GM23338 (cell line): ENCODE measurements at places on chromosomes 5 and 9. TPM values are rescaled to one million over a fixed set of nuclear protein-coding genes. Genes with fewer than 3 reads are reported as not detected.
A peak's percentile ranks its signal among the peaks of the same experiment; 100 is the strongest.

DNA sequence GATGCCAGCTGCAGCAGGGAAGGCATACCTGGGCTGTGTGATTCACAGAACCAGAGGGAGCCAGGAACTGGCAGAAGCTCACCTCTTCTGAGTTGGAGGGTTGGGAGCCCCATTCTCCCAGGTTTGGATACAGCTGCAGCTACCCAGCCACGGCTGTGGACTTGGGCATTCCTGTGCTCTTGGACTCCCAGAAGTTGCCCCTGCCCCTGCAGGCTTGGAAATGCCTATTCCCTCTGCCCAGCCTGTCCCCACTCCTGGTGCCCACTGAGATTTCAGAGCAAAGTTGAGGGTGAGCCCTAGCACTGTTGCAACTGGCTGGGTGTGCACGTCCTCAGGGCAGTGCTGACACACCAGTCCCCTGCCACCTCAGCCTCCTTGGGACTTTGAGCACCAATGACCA is 489.7 kb downstream of the SLCO4C1 start:
- no peak overlapping the region for H3K27ac ChIP-seq
- no peaks in the 10 kb centered on the region for H3K4me1 ChIP-seq

Gene CFAP77
- 0.94 and 1.3 TPM in 2 replicates for polyA plus RNA-seq

Gene SURF4
- 66.3 and 67.7 TPM in 2 replicates for polyA plus RNA-seq

Gene TAL2
- polyA plus RNA-seq = 0.37 and 0.79 TPM in 2 replicates

DNA sequence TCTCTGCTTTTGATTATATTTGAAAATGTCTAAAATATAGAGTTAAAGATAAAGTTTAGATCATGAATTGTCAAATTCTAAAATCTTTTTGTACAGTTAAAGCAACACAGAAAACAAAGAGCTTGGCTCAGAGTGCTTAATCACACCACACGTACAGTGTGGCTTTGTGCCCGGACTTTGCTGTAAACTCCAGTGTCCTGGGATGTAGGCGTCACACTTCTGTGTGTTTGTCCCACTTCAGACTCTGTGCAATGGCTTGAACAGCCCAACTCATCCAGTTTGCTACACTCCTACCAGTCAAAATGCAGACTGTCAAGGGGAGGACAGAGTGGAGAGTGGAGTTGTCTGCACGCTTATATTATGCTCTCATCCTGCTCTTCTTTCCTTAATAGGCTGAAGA is 45.3 kb downstream of the SMARCA2 start:
- H3K4me3 ChIP-seq = no peak overlapping the region
- H3K4me1 ChIP-seq = no peaks in the 10 kb centered on the region
- no peaks in the 10 kb centered on the region for H3K27me3 ChIP-seq
- no peak overlapping the region for H3K27ac ChIP-seq
- no peaks in the 10 kb centered on the region for H3K36me3 ChIP-seq
- DNase-seq = no peak

DNA sequence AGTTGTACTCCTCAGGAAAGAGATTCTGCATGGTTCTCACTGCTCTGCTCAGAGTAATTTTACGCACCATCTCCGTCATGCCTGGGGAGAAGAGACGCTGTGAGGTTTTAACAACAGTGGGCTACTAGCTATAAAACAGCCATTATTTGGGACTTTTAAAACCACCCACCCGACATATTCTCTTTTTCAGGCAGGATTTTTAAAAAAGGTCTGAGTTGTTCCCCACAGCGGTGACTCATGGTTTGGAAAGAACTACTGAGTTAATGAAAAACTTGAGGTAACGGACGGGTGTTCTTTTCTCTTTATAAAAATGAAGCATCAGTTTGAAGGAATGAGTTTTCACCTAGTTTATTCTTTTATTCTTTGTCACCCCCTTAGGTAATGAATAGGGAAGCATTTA is 61.3 kb downstream of the TTLL11 start:
- H3K27me3 ChIP-seq = no peaks in the 10 kb centered on the region
- peaks cover 1% of the 10 kb centered on the region; the same call in 1 of the 2 replicates for H3K4me1 ChIP-seq
- no peak overlapping the region for H3K27ac ChIP-seq
- DNase-seq = no peak

- no peaks in the 10 kb centered on the region for H3K36me3 ChIP-seq
- no peaks in the 10 kb centered on the region for H3K27me3 ChIP-seq
- no peak overlapping the region for H3K27ac ChIP-seq
- H3K4me1 ChIP-seq = peaks cover 12% of the 10 kb centered on the region
- no peak overlapping the region for H3K4me3 ChIP-seq
Observed at GRCh38 chr9:517993-518392, 303.3 kb downstream of the DOCK8 start.

DNA sequence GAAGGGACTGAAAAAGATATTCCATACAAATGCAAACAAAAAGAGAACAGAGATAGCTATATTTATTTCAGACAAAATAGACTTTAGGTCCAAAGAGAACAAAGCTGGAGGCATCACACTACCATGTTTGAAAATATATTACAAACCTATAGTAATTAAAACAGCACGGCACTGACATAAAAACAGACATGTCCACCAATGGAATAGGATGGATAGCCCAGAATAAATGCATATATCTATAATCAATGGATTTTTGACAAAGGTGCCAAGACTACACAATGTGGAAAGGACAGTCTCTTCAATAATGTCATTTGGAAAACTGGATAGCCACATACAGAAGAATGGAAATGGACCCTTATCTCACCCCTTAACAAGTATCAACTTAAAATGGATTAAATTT is 10.2 kb downstream of the PRKAA1 start:
- H3K27ac ChIP-seq = no peak overlapping the region
- no peaks in the 10 kb centered on the region for H3K27me3 ChIP-seq
- no peaks in the 10 kb centered on the region; the same call in 1 of the 2 replicates for H3K36me3 ChIP-seq
- DNase-seq = no peak
- no peaks in the 10 kb centered on the region for H3K4me1 ChIP-seq
- no peak overlapping the region for H3K4me3 ChIP-seq

DNA sequence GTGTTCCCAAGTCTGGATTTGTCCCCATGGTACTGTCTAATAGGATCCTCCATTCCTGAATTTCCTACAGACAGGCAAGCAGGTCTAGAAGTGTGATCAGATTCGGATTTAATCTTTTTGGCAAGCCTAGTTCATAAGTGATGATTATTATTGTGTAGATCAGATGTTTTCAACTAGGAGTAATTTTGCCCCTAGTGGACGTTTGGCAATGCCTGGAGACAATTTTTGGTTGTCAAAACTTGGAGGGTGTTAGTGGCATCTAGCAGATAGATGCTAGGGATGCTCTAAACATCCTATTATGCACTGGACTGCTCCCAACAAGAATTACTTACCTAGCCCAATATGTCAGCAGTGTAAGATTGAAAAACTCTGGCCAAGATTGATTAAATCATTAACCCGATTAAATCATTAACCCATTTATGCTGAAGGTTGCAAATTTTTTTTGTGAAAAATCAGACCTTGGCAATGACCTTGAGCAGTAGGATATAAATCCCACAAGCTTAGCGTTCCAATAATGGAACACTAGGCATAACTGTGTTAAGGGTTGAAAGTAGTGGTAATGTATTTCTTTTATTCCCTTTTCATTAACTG is 28.2 kb downstream of the TCERG1 start:
- H3K27ac ChIP-seq = no peak overlapping the region
- peak; percentile 11 for DNase-seq
- no peaks in the 10 kb centered on the region for H3K4me1 ChIP-seq
- no peak overlapping the region for H3K4me3 ChIP-seq
- H3K36me3 ChIP-seq = peaks cover 34% of the 10 kb centered on the region

Gene RETREG1
- polyA plus RNA-seq = 3.6 and 3.8 TPM in 2 replicates

Gene CDH18
- polyA plus RNA-seq = 0.50 TPM in 1 of 2 replicates, not detected in the other

DNA sequence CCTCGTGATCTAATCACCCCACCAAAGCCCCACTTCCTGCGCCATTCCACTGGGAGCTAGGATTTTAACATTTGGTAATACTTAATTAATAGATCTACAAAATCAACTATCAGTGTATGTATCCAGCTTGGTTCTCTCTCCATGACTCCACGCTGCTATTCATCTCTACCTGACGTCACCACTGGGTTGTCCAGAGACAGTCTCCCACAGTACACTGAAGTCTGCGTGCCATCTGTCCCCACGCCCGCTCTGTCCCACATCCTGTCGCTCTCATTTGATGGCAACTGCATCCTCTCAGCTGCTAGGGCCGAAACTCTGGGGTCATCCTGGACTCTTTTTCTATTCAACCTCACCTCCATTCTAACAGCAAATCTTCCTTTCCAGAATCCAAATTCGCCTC is 53.2 kb downstream of the ANKRD33B start:
- DNase-seq = no peak
- no peaks in the 10 kb centered on the region for H3K36me3 ChIP-seq
- no peak overlapping the region for H3K4me3 ChIP-seq
- H3K27ac ChIP-seq = no peak overlapping the region

Gene CCDC112
- 38.7 and 48.2 TPM in 2 replicates for polyA plus RNA-seq

GRCh38 chr5:19975795-19976194 is 12.2 kb downstream of the CDH18 start:
- H3K4me1 ChIP-seq = no peaks in the 10 kb centered on the region
- no peak for DNase-seq
- H3K4me3 ChIP-seq = no peak overlapping the region
- H3K27ac ChIP-seq = no peak overlapping the region
- no peaks in the 10 kb centered on the region for H3K36me3 ChIP-seq

Gene SYK
- 1.5 and 2.2 TPM in 2 replicates for polyA plus RNA-seq

Gene IL13
- polyA plus RNA-seq = not detected in 2 replicates

Gene MARCOL
- polyA plus RNA-seq = not detected in 2 replicates

DNA sequence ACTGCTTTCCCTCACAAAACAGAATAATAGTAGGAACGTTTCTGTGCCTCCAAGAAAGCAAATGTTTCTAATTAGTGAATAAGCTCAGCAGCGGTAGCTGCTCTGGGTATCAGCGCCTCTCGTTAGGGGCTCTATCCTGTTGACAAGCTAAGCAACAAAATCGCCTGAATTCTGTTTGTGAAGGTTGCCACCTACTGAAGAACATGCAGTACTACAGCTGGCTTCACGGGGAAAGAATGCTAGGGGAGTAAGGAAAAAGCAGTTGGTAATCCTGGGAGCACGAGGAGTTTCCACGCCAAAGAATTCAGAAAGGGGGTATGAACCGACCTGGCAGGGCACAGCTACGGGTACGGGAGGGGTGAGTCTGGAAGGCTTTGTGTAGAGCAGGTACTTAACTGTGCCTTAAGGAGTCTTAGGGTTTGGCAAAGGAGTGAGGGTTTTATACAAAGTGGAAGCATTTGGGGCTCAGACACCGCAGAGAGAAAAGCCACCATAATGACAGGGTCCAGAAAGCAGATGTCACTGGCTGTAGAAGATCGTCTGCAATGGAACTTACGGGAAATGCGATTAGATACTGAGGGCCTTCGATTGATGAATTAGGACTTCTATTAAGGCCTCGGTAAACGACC is 171.7 kb downstream of the TTC39B start:
- DNase-seq = peak; percentile 95
- H3K27ac ChIP-seq = peak overlapping the region; percentile 48; the same call in 1 of the 2 replicates
- H3K36me3 ChIP-seq = no peaks in the 10 kb centered on the region
- H3K27me3 ChIP-seq = no peaks in the 10 kb centered on the region

DNA sequence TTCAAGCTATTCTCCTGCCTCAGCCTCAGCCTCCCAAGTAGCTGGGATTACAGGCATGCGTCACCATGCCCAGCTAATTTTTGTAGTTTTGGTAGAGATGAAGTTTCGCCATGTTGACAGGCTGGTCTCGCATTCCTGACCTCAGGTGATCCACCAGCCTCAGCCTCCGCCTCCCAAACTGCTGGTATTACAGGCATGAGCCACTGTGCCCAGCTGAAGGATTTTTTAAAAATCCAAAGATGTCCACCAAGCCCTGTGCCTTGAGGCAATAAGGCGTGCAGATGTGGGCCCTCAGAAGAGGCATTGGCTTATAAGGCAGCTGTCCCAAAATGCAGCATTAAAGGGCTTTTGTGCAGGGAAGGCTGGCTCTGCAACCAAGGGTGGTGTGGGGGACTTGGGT is 10.3 kb upstream of the ZFR start:
- H3K36me3 ChIP-seq = no peaks in the 10 kb centered on the region
- H3K27ac ChIP-seq = no peak overlapping the region
- no peaks in the 10 kb centered on the region for H3K27me3 ChIP-seq
- no peak for DNase-seq

- H3K27me3 ChIP-seq = no peaks in the 10 kb centered on the region
- H3K27ac ChIP-seq = no peak overlapping the region
- H3K4me1 ChIP-seq = no peaks in the 10 kb centered on the region; the same call in 1 of the 2 replicates
- no peak overlapping the region for H3K4me3 ChIP-seq
- DNase-seq = no peak
Observed at GRCh38 chr9:136953771-136954269, 1.7 kb downstream of the LCN12 start.

DNA sequence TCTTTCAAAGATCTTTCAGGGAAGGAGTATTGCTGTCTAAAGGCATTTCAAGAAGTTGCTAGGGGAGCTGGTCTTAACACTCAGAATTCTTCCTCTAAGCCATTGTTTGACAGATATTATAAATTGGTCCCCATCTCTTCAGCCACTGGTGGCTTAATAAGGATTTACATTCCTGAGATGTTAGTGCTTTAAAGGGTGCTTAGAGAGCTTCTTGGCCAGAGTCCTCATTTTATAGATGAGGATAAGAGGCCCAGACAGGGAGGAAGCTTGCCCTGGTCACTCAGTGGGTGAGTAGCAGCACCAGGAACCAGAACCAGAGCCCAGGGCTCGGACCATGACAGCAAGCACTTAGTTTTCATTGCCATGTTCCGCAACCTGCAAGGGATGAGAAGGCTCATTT is 53.2 kb downstream of the GALNT10 start:
- DNase-seq = no peak
- peaks cover 7% of the 10 kb centered on the region for H3K4me1 ChIP-seq
- no peak overlapping the region for H3K27ac ChIP-seq
- H3K4me3 ChIP-seq = no peak overlapping the region
- H3K36me3 ChIP-seq = no peaks in the 10 kb centered on the region
- H3K27me3 ChIP-seq = no peaks in the 10 kb centered on the region

DNA sequence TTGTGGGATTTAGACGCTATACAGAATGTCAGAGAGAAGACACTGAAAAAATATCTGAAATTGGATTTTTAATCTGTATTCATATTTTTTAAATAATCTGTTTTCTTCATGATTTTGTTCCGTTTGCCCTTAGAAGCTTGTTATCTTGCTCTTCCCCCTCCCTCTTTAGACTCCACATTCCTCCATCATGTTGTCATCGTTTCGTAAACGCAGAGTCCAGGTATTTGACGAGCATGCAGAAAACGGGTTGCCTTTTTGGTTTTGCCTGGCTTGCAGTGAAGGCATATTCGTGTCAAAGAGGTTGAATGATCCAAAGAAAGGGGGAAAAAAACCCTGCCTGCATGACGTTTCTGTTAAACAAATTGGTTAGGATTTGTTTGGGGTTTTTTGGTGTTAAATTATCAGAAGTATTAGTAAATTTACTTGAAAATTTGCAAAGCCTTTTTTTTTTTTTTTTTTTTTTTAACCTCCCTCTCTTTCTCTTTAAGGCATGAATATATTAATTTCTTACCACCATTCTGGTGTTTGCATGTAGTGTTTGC is 2.9 kb downstream of the SPTAN1 start:
- H3K27ac ChIP-seq = peak overlapping the region; percentile 34
- DNase-seq = peak; percentile 89
- H3K4me3 ChIP-seq = peak overlapping the region; percentile 84
- no peaks in the 10 kb centered on the region; the same call in 1 of the 2 replicates for H3K36me3 ChIP-seq
- peaks cover 56% of the 10 kb centered on the region for H3K4me1 ChIP-seq
- H3K27me3 ChIP-seq = 0 out of 2 replicates have a peak, but pooled peaks cover 3% of the 10 kb centered on the region

GRCh38 chr9:121105531-121105930 is 30.8 kb downstream of the CNTRL start:
- no peak for DNase-seq
- no peaks in the 10 kb centered on the region for H3K27me3 ChIP-seq
- H3K4me1 ChIP-seq = no peaks in the 10 kb centered on the region
- no peak overlapping the region for H3K27ac ChIP-seq
- H3K36me3 ChIP-seq = no peaks in the 10 kb centered on the region
- no peak overlapping the region for H3K4me3 ChIP-seq
